ENCODE measurements at places on chromosomes 3 and 15.

DNA sequence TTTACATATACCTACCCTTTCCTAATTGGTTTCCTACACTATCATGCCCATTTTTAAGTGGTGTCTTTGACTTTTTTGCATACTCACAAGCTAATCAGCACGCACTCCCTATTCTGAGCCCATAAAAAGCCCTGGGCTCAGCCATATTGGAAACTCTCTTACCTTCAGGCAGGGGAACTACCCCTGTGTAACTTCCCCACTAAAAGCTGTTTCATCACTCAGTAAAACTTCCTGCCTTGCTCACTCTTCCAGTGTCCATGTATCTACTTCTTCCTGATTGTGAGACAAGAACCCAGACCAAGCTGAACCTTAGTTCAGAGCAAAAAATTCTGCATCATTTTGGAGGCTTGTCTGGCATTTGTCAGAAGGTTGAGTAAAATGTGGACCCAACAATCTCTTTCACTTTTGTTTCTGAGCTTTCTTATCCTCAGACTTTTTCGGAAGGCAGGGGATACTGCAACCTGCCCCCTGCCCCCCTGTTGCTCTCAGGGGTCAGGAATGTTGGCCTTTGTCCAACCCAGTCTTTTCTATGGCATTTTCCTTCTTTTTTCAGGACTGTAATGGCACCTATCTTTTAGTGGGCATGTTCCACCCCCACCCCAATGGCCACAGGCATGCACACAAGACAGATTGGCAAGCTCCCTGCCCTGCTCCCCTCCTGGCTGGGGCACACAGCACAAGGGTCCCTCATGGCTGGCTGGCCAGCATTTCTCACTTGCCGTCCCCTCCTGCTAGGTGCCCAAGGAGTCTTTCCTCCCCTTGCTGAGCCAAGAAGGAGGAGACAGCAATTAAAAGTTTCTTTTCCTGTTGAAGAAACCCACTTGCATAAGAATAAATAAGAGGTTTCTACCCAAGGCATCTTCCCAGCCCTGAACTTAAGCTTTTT, 26.3 kb upstream of the TMEM45A start:
- no peak for DNase-seq

GRCh38 chr3:9986230-9986725, 363 bp downstream of the EMC3 start:
- no peak for DNase-seq

DNA sequence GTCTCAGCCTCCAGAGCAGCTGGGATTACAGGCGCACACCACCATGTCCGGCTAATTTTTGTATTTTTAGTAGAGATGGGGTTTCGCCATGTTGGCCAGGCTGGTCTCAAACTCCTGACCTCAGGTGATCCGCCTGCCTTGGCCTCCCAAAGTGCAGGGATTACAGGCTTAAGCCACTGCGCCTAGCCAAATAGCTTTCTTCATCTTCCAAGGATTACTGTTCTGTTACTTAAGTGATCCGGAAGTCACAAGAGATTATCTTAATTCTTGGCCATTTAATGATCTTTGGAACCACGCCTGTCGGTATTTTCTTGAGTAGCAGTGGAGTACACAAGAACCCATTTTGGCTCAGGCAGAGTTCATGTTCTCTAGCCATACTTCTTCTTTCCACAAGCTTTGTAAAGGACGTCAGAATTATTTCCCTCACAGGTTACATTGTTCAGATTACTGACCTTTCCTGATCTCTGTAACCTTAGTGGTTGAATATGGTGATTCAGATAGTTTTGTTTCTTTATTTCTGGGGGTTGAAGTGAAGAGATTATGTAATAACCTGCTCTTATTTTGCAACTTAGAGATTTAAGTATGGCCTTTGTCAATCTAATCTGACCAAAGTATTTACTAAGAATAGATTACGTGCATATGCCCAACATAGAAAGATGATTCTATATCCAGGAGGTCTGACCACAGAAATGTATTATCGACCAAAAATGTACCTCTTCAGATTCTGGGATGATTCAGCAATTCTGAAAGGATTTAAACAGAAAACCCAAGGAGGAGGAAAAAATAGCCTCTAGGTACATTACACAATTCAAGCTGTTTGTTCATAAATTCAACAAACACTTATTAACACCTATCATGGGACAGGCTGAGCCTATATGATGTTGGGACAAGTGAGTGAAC, 132.2 kb downstream of the GREM1 start:
- DNase-seq = no peak

DNA sequence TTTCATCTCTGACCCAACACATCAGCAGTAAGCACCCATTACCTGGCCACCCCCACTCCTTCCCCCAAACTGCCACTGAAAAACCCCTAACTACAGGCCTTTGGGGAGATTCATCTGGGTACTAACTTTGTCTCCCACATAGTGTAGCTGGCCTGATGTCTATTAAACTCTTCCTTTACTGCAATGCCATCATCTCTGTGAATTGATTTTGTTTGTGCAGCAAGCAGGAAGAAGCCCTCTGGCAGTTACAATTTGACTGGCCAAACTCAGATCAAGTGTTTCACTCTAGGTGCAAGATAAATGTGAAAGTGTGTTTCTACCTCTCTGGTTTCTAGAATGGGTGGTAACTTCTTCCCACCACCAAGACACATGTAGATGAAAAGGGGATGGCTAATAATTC, 26.7 kb upstream of the OR5K4 start:
- DNase-seq = no peak

DNA sequence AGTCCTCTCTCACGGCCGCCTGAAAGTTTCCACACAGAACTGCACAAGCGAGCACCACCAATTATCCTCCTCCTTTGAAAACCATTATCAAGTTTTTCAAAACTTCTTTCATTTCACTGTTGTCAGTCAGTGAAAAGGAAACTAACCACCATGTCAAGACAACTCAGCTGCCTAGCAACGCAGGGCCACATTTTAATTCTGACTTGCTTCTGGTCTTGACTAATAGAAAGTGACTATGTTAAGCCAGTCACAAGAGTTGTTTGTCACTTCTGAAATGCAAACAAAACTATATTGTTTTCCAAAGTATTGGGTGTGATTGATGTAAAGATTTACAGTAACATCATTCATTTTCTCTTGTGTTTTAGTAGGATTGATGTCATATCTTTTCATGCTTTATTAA, 612.8 kb upstream of the AGTR1 start:
- no peak for DNase-seq

GRCh38 chr15:78389322-78389721, 48.7 kb upstream of the IREB2 start:
- DNase-seq = no peak

GRCh38 chr3:21747376-21747775, 3.6 kb downstream of the ZNF385D start:
- DNase-seq = no peak

GRCh38 chr3:82137050-82137449, 375.6 kb upstream of the GBE1 start:
- DNase-seq = no peak

GRCh38 chr3:185200639-185201038, 47.8 kb upstream of the C3orf70 start:
- no peak for DNase-seq

GRCh38 chr15:65576664-65577063, 34.3 kb downstream of the INTS14 start:
- no peak for DNase-seq

- DNase-seq = no peak
Observed at GRCh38 chr15:90512981-90513380, 16.7 kb upstream of the CRTC3 start.

DNA sequence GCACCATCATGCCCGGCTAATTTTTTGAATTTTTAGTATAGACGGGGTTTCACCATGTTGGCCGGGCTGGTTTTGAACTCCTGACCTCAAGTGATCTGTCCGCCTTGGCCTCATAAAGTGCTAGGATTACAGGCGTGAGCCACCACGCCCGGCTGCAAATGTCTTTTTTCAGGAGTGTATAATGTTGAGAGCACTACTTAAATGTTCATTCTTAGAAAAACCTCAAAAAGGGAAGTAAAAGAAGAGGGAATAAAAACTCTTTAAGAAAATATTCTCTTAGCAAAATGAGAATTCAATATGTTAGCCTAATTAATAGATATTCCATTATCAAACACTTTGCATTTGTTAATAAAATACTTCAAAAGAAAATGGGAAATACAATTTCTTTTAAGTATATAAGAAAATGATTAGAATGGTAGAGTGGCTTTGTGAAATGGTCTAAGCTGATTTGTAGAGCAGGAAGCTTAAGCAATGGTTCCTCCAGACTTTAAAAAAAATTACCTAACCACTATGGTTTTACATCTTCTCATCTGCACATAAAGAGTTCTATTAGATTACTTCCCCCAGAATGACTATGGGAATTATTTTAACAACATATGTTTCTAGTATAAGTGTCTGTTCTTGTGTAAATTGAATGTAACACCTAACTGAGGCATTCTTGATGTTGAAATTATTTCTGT, 226.7 kb upstream of the ALCAM start:
- no peak for DNase-seq

DNA sequence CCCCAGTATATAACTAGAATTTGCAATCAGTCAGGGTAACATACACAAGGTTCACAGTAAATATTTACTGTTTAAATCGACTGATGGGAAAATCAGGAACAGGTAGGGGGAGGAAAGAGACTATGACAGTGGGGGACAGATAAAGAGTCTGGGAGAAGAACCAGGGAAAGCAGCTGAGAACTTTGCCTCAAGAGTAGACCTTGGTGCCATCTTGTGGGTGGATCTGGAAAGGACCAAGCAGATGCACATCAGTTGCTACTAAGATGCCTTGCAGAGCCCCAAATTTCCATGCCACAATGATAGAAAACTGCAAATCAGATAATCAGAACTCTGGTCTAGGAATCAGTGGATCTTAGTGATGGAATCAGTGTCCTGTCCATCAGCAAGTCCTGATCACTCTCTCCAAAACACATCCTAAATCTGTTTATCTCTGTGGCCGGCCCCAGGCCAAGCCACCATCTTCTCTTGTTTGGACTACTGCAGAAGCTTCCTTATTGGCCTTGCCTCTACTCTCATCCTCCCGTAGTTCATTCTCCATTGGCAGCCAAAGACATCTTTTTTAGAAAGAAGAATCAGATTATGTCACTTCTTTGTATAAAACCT, 62.7 kb downstream of the PDE8A start:
- no peak for DNase-seq

- DNase-seq = no peak
Observed at GRCh38 chr3:127486321-127486944, 104.1 kb downstream of the TPRA1 start.

DNA sequence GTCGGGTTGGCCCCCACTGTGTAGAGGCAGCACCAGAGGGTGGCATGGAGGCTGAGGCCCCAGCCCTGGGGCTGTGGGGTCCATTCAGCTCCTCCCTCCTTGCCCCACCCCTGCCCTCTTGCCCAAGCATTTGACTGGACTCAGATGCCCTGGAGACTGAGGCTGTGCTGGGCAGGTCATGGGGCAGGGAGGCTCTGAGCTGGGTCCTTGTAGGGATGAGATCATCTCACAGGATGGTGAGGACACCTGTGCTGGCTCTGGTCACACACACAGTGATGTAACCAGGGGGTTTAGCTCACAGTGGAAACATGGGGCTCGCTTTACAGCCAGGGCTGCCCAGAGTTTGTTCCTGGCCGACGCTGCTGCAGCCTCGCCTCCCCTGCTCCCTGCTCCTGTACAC, 17.8 kb downstream of the ALPK3 start:
- no peak for DNase-seq

GRCh38 chr15:90957031-90957790, 2.5 kb downstream of the RCCD1 start:
- no peak for DNase-seq

DNA sequence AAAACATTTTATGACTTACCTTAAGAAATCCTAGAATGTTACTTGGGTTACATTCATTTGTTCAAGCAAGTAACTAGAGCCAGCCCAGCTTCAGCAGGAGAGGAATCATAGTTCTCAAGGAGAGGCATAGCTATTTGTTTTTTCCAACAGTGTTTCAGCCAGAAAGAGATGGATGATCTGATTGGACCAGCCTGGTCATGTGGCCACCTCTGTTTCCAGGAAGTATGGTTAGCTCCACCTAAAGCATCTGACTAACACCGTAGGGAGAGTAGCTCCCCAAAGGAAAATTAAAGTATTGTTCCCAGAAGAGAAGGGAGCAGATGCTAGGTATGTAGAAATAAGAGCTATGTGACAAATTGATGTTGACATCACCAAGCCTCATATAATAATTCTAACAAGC, 417.1 kb downstream of the TAFA4 start:
- no peak for DNase-seq

- DNase-seq = no peak
Observed at GRCh38 chr3:168895419-168895818, 768.1 kb downstream of the MECOM start.

GRCh38 chr3:146747051-146747450, 141.9 kb upstream of the PLSCR5 start:
- no peak for DNase-seq

- no peak for DNase-seq
Observed at GRCh38 chr3:194367992-194368841, 1.3 kb downstream of the LRRC15 start.

- DNase-seq = no peak
Observed at GRCh38 chr3:58334013-58334321, 1.3 kb downstream of the PXK start.

- no peak for DNase-seq
Observed at GRCh38 chr3:42732829-42733459, 30.3 kb upstream of the HHATL start.

DNA sequence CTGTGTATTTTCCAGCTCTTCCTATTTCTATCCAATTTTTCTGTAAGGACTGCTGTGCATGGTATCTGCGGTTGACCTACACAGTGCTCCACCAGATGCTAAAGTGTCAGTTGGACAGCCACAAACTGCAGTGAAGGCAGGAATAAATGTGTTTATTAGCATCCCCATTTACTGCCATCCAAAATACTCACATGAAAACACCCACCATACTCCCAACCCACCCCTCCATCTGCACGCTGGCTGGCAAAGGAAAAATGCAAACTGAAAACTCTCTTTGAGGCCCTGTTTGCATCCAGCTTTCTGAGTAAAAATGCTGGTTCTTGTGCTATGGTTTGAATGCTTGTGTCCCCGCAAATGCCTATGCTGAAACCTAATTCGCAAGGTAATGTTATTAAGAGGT, 515.5 kb downstream of the ZNF385D start:
- no peak for DNase-seq

DNA sequence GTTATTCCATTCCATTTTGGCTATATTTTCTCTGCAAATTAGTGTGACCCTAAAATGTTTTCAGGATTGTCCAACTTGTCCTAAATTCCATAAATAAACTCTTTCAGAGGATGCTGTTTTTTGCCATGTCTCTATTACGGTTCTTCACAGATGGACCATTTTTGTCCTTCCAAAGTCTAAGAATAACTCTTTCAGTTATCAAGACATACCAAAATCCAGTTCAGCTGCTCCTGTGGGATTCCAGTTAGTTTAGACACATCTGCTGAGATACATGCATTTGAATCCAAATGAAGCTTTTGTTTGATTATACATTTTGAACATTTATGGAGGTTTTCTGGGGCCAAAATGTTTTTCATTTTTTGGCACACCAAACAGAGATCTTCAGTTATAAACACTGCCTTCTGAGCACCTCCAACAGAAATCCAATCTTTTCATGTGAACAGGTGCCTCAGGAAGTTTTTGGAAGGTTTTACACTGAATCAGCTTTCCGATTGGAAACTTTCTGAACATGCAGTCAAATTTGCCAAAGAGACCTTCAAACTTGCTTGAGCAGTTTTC, 80.7 kb downstream of the TIGIT start:
- DNase-seq = no peak
